ENCODE measurements at places on chromosomes 7 and 10. TPM values are rescaled to one million over a fixed set of nuclear protein-coding genes. Genes with fewer than 3 reads are reported as not detected.

Gene GCK
- 1.3 TPM for total RNA-seq

Gene BAIAP2L1
- 9.6 TPM for total RNA-seq

Gene RASSF4
- 2.8 TPM for total RNA-seq

Gene DYDC2
- not detected for total RNA-seq

Gene PLEKHA8
- 12.9 TPM for total RNA-seq

Data from activated T-cell treated with anti-CD3 and anti-CD28 coated beads, Interleukin-2, amount 50 U/mL, for 72 hours (primary cell).